ENCODE measurements at places on chromosomes 2 and 18.
A peak's percentile ranks its signal among the peaks of the same experiment; 100 is the strongest.

DNA sequence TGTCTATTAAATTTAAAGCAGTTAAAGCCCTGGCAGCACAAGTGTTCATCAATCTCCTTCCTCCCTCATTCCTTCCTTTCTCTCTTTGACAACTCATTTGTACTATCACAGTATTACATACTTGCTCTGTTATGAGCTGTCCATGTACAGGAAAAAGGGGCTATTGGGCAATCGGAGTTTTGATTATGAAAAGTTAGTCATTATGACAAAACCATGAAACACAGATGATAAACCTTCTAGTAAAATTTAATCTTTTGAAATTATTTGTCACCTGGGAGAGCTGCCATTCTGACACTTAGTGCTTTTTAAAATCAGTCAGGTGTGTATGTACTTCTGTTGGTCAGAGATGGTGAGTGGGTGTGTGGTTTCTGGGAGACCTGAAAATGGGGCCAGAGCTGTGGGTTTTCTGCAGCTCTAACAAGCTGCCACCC, 39.4 kb downstream of the MAP4K4 start:
- peak; percentile 80 for DNase-seq

- DNase-seq = peak; percentile 49
Observed at GRCh38 chr18:9996094-9996493, 82.3 kb downstream of the VAPA start.

DNA sequence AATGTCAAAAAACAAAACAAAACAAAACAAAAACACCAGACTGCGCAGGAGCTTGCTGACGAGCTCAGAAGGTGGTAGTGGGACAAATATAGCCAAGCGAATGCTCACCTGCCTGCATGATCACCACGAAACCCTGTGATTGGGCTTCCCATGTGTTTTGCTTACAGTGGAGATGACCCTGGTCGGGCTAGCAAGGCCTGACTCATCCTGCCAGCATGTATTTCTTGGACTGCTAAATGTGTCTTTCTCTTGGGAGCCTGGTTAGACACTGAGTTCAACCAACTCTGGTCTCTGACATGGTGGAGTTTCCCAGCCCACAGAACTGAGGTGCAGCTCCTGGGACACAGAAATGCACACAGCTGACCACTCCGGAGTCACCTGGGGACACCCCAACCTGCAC, 30.7 kb upstream of the DUSP2 start:
- peak; percentile 89 for DNase-seq

- no peak for DNase-seq
Observed at GRCh38 chr2:113891265-113891959, 1.5 kb downstream of the ACTR3 start.

DNA sequence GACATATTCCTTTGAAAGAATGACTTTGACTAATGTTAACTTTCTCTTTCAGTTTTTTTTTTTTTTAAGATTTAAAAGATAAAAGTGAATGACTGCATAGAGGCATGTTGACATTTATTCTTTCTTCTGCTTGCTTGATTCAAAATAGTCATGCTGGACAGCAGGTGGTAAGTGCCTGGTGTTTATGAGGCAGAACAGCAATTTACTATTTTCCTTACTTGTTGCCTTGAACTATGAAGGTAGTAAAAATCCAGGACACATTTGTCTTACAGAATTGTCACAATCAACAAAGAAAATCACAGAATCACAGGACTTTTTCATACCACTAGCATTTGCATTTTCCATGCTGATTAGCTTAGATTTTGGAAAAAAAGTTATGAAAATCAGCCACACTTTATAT, 388.3 kb downstream of the CTNNA2 start:
- DNase-seq = no peak

- peak; percentile 43 for DNase-seq
Observed at GRCh38 chr18:10379522-10379921, 74.9 kb upstream of the APCDD1 start.

DNA sequence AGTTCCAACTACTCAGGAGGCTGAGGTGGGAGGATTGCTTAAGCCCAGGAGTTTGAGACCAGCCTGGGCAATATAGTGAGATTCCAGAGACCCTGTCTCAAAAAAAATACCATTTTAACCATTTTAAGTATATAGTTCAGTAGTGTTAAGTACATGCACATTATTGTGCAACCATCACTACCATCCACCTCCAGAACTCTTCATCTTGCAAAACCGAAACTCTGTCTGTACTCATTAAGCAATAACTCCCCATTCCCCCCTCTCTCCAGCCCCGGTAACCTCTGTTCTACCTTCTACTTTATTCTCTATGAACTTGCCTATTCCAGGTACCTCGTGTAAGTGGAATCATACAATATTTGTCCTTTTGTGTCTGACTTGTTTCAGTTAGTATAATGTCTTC, 86.4 kb downstream of the GFPT1 start:
- no peak for DNase-seq

GRCh38 chr2:25794544-25795276, 83.6 kb downstream of the ASXL2 start:
- no peak for DNase-seq

DNA sequence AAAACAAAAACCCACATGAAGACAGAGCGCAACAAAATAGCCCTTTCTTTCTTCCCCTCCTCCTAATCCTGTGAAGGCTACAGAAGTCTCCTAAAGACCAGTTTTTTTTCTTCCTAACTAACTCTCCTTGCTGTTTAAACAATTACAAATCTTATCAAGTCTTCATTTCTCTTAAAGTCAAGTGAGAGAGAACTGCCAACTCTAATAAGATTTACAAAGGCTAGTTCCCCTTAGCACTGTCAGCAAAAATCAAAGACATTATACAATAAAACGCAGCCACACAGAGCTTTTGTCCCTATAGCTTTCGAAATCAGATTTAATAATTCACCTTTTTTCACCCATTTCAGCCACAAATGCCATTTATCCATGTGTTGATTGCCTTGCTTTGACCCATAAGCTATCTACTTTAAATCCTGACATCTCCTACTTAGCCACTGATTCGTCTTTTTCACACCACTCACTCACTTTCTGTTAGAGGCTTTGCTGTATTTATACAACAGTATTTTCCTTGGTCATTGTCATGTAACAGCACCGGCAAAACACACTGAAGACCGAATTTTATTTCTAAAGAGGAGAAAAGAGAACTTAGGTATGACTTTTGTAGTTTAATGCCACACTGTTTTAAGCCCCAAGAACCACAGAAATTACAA, 5.9 kb downstream of the NRXN1 start:
- no peak for DNase-seq

DNA sequence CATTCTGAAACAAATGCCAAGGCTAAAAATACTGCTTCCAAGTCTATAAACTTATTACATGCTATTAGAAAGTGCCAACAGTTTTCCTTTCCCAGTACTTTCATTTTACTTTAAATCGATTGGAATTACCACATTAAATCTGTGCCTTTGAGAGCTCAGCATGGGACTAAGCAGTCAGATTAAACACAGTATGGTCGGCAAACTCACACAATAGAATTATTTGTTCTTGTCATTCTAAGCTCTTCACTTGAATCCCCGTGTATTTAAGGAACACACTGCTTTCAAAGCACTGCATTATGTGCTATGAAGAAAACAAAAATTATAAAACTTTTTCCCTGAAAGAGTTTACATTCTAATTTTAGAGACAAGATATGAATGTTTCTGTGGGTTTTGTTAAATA, 444.4 kb upstream of the SLC39A10 start:
- DNase-seq = no peak

GRCh38 chr2:239533569-239534316, 132.9 kb upstream of the HDAC4 start:
- no peak for DNase-seq

DNA sequence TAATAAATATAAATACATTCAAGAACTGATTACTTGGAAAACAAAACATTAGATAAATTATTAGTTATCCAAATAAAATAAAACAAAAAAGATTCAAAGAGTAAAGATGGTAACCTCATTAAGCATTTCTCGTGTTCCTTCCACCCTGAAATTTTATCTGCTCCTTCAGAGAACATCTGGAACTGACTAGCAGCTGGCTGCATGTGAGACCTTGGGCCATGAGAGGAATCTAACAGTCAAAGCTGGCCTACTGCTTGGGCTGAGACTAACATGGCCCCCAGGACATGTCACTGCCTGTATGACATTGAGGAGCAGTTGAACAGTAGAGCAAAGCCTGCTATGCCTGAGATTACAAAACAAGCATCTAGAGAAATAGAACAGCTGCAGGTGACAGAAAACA, 208.5 kb upstream of the ZSWIM2 start:
- DNase-seq = no peak

GRCh38 chr2:138029276-138029675, 65.0 kb downstream of the HNMT start:
- DNase-seq = peak; percentile 3

- DNase-seq = no peak
Observed at GRCh38 chr2:9483107-9483506, 8.8 kb downstream of the IAH1 start.

GRCh38 chr2:138105358-138105757, 141.1 kb downstream of the HNMT start:
- DNase-seq = no peak

DNA sequence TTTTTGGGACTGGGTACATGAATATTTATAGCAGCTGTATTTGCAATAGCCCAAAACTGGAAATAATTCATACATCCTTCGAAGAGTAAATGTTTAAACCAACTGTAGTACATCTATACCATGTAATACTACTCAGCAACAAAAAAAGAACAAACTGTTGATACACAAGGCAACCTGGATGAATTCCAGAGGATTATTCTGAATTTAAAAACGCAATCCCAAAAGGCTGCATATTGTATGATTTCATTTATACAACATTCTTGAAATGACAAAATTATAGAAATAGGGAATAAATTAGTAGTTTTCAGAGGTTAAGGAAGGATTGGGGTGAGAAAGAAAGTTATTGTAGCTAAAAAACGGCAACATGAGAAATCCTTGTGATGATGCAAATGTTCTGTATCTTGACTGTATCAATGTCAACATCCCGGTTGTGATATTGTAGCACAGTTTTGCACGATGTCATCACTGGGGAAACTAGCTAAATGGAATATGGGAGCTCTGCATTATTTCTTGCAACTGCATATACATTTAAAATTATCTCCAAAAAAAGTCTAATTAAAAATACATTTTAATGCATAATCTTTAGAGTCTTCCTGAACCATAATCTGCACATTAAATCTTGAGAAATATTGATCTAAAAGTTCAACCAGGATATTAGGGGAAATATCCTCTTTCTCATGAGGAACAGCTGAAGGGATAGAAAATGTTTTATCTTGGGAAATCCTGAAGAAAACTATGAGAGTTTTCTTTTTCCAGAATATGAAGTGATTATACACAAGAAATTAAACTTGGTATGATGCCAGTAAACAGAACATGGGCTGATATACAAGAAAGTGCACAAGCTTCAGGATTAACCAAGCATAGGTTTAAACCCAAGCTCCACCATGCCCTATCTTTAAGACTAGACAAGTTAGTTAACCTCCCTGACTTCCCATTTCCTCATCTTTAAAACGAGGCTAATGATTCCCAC, 21.9 kb downstream of the EVA1A start:
- DNase-seq = no peak

GRCh38 chr2:224492531-224492930, 90.6 kb upstream of the FAM124B start:
- DNase-seq = no peak

- DNase-seq = no peak
Observed at GRCh38 chr2:191580581-191580980, 97.4 kb upstream of the NABP1 start.

GRCh38 chr2:194826241-194826640, 830.8 kb upstream of the SLC39A10 start:
- no peak for DNase-seq

DNA sequence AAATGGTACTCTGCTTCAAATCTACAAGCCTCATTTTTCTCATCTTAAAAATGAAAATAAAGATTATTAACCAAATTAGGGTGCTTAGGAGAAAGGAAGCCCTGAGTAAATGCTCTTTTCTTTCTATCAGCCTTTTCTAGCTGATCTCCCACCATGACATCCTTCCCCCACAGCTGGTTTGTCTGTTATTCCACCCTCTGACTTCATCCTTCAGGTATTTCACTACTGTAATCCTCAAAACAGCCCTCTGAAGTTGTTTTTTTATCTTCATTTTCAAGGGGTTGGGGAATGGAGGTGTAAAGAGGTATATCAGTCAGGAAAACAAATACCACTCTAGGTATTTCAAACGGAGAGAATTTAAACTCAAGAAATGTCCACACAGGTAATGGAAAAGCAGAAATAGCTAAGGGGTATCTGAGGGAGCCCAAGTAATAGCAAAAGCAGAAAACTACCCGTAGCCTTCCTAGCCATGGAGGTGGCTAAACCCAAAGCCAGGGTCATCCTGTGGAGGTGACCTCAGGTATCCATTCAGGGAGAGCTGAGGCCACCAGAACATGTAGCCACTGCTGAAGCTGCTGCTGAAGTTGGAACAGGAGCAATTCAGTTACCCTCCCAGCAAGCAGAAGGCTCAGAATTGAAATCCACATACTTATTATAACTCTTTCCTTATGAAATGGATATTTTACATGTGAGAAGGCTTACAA, 990.9 kb upstream of the ACVR2A start:
- peak; percentile 12 for DNase-seq

DNA sequence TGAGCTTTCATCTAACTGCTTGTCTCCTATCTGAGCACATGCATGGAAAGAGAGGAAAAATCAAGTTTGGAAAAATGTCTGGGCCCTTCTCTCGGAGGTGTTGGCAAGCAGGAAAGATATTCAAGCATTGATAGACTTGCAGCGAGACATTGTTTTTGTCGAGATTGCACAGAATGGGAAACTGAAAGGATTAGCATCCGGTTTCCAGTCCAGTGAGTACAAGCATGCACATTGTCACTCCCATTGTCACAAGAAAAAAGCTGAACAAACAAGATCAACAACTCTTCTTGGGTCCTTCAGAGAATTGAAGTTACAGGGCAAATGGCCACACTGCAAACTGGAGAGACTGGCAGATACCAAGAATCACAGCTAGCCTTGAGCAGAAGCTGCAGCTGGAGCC, 19.6 kb upstream of the MC5R start:
- no peak for DNase-seq

GRCh38 chr2:170641961-170642360, 73.2 kb upstream of the SP5 start:
- DNase-seq = no peak

DNA sequence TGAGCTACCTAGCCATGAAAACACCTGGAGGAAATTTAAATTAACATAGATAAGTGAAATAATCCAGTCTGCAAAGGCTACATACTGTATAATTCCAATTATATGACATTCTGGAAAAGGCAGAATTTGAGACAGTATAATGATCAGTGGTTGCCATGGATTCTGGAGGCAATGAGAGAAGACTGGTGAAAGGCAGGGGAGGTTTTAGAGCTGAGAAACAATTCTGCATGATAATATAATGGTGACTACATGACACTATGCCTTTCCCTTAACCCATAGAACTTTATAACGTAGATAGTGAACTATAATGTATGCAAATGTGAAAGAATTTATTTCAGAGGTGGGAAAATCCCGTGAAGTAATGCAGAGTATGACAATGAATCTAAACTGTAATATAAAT, 749.3 kb downstream of the TRIB2 start:
- DNase-seq = no peak
